ENCODE measurements at places on chromosomes 7 and 10. TPM values are rescaled to one million over a fixed set of nuclear protein-coding genes. Genes with fewer than 3 reads are reported as not detected.

Gene CCDC201
- total RNA-seq = not detected

Gene FAM131B
- total RNA-seq = 1.0 TPM

Gene PIP
- total RNA-seq = not detected

Gene TMEM273
- 6.8 TPM for total RNA-seq

Gene RNF148
- 0.52 TPM for total RNA-seq

Gene ENTPD7
- total RNA-seq = 4.7 TPM

Gene MEIG1
- total RNA-seq = not detected

Gene EPDR1
- 63.2 TPM for total RNA-seq

Gene AGR3
- not detected for total RNA-seq

Gene CALCR
- total RNA-seq = 5.2 TPM

Gene SPDYE6
- total RNA-seq = not detected

Gene PLCE1
- 29.2 TPM for total RNA-seq

Gene NANOS1
- total RNA-seq = 2.6 TPM

Gene WIPF3
- total RNA-seq = 4.7 TPM
